ENCODE measurements at places on chromosomes 2 and 18.

DNA sequence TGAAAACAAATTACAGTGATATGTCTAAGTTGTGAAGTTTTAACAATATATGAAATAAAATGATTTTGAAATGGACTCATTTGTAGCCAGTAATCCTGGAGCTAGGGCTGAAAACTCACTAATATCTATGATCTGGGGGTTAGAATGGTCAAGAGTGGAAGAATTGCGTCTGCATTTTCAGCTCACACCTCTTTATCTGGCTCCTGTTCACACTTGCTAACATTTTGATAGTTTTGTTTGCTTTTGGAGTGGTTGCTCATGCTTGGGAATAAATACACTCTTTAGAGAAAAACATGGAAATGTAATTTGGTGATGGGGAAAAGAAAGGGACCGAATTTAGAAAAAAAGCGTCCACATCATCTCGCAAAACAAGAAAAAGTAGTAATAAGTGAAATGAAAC, 30.7 kb downstream of the UBE2F start:
- no peak for DNase-seq

DNA sequence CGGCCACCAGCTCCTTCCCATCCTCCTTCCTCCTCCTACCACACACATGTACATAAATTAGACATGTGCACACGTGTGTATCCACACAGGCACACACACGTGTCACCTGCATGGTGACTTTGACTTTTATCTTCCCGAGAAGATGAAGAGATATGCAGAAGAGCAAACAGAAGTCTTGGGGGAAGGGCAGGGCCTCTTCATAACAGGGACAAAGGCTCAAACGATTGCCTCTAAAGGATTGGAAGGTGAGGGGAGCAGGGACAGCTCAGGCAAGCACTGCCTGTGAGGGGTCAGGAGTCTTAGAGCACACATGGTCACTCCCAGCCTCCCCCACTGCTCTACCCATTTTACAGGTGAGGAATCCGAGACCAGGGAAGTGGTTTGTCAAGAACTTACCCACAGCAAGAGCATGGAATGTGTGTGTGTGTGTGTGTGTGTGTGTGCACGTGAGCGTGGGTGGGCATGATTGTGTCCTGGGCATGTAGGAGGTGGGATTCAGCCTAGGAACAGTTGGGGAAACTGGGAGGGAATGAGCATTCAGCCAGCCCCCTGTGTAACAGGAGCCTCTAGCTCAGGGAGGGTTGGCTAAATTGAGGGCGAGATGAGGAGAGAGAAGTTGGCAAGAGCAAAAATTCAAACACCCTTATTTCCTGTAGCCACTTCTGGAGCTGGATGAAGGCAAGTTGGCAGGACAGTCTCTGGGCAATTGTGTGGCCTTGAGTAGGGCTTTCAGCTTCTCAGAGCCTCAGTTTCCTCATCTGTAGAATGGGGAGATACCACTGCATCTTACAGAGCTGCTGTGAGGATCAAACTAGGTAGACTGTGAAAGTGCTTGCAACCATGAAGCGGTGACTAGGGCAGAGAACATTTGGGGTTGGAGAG, 24.2 kb downstream of the CIB4 start:
- no peak for DNase-seq

GRCh38 chr2:51581636-51582267, 549.8 kb upstream of the NRXN1 start:
- no peak for DNase-seq

GRCh38 chr2:215882689-215883088, 130.7 kb downstream of the MREG start:
- no peak for DNase-seq

DNA sequence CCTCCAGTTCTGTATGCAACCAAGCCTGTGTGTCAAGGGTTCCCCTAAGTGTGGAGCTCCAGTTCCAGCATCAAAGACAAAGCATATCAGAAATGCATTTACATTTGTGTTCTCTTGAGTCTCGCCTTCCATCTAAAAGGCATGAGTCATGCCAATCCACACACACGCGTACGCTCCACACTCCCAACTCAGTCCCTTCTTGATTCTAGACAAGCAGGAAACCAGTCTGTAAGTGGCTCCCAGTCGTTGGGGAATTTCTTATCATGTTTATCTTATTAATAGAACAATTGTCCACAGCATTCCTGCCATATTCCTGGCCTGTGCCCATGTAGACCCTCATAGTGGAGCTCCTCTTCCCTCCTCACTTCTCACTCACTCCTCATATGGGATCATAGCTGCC, 86.4 kb upstream of the SLC35G4 start:
- no peak for DNase-seq

GRCh38 chr2:160417745-160418397, 75.7 kb downstream of the RBMS1 start:
- no peak for DNase-seq

All from esophagus squamous epithelium (tissue), 5 donors.